ENCODE measurements at places on chromosomes 5 and 9.

GRCh38 chr5:60141119-60141518, 247.6 kb upstream of the PDE4D start:
- DNase-seq: no peak

- no peak for DNase-seq
Measured at GRCh38 chr9:131169563-131170240, 44.3 kb downstream of the NUP214 start.

DNA sequence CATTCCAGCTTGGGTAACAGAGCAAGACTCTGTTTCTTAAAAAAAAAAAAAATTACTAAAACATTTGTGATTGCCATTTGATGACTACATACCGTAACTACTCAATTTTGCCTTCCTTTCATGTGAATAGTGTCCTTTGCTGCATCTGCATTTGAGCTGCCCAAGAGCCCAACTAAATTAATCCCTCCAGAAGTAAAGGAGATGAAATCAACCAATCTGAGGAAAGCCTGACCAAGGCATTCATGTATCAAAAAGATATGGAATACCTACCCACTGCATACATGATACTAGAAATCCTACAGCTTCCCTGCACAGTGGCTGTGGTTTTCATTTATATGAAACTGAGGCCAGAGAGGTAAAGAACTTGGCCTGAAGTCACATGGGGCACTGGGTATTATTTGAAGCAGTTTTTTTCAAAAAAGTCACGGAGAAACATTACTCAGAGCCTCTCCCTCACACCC, 177.5 kb downstream of the AOPEP start:
- no peak for DNase-seq

DNA sequence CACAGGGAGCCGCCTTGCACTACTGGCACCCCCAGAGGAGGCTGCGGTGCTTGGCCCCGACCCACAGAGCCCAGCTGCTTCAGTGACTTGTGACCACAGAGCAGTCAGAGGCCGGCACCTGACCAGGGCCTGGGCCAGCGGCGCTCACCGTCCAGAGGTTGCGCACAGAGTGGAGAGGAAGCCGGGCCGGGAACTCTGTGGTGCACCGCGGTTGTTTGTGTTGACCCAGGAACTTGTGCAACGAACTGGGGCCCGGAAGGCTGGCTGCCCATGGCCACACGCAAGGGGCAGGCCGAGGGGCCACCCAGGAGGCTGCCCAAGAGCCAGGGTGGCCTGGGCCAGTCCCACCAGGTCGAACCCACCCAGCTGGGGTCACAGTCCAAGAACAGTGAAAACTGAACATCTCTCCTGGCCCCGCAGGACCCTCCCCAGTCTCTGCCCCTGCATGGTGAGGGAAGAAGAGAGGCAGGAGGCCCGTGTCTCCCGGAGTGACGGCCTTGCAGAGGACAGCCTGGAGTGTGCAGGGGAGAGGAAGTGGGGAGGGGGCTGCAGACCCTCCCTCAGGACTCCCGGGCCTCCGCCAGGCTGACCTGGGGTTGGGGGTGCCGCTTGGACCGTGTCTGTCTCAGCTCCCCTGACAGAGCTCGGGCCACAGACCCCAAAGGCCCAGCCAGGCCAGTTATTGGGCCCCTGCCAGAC, 42.8 kb upstream of the EGFL7 start:
- no peak for DNase-seq

- DNase-seq: no peak
Measured at GRCh38 chr5:180668835-180669596, 19.6 kb upstream of the FLT4 start.

DNA sequence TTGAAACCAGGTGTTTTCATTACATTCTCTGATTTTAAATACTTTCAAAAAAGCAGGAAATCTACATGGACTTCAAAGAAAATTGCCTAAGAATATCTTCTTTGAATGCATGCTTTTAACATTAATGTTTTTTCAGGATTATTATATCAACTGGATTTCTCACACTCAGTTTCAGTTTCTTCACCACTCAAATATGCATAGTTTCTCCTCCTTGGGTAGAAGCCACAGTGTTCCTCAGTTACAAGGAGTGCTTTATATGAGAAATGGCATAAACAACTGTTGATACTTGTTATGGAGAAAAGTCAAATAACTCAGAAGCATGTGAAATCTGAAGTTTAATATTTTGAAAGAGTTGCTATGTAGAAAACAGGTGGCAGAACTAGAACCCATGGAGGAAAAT, 196.9 kb downstream of the DMRTA1 start:
- DNase-seq: no peak

DNA sequence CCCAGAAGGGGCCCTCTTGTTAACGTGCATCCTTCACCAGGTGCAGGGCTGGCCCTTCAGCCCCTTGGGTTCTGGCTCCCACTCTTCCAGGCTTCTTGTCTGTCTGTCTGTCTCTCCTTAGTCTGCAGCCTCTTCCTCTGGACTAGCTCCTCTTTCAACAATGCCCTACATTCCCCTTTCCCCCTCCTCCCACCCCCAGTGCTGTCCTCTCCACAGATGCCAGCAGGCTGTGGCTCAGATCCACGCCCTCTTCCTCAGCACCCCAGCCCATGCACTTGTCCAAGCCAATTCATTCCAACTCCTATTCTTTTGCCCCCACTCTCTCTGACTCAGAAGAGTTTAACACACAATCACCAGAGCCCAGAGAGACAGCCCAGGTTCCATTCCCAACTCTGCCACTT, 45.2 kb upstream of the ALDH1B1 start:
- DNase-seq: no peak

DNA sequence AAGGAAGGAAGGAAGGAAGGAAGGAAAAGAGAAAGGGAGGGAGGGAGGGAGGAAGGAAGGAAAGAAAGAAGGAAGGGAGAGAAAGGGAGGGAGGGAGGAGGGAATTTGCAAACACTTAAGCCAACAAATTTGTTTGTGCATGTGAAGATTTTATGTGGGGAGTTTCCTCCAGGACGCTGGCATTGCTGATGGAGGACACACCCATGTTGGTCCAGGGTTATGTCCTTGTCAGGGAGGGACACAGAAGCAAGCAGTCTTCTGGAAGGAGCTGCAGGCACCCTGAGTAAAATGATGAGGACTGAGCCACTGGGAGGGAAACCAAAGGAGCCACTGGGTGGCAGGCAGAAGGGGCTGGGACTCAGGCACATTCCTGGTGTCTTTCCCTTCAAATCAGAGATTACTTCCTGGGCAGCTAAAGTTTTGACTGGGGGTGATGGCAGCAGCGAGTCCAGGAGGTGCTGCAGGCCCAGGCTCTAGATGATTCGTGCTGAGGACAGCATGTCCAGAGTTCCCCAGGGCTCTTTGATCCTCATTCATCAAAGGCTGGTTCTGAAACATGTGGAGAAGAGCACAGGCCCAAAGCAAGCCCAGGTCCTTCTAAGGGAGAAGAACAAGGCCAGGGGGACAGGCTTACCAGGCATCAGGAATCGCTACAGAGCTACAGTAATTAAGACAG, 109.2 kb downstream of the PAX5 start:
- no peak for DNase-seq

DNA sequence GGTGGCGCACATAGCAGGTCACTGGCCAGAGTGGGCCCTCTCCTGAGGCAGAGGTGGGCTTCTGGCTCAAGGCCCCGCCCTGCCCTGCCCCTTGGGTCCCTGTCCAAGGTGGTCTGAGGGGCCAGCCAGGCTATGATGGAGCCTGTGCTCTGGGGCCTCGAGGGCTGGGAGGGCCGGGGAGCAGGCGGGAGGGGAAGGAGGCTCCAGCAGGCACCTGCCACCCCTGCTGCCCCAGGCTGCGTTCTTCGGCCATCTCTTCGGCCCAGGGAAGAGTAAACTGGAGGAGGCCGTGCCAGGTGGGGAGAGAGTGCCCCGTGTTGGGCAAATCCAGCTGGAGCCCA, 14.6 kb downstream of the FIBCD1 start:
- no peak for DNase-seq

DNA sequence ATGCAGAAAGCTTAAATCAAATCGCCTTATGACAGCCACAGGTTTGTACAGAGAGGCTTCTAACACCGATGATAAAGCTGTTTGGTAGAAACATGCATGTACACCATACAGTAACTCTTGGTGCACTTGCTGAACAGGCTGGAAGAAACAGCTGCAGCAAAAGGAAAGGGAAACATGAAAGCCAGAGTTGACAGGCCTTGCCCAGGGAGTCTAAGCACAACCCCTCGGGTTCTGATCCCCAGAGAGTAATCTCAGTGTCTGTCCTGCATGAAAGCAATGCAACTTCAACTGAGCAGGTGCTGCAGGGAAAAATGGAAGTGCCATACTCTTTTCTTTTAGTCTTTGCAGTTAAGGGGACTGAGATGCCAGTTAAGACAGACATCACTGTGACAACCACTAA, 419.9 kb downstream of the BNC2 start:
- no peak for DNase-seq

- DNase-seq: no peak
Measured at GRCh38 chr9:113428062-113428615, 17.6 kb downstream of the C9orf43 start.

GRCh38 chr9:109458453-109459211, 39.5 kb downstream of the PTPN3 start:
- DNase-seq: no peak

DNA sequence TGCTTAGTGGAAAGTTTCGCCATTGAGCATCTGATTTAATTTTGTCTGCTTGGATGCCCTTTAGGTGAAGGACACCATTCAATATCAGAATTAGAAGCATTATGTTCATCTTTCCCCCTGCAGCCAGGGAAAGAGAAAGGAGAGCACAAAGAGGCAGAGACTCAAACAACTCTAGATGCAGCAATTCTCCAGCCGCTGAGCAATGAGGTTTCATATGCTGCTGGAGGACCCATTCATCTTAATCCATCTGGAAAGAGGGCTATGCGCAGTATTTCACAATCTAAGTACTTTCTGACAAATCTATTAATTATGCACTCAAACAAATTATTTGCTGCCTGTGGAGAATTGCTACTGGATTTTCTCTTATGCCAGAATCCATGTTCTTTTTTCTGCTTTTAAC, 527.0 kb upstream of the TUSC1 start:
- no peak for DNase-seq

DNA sequence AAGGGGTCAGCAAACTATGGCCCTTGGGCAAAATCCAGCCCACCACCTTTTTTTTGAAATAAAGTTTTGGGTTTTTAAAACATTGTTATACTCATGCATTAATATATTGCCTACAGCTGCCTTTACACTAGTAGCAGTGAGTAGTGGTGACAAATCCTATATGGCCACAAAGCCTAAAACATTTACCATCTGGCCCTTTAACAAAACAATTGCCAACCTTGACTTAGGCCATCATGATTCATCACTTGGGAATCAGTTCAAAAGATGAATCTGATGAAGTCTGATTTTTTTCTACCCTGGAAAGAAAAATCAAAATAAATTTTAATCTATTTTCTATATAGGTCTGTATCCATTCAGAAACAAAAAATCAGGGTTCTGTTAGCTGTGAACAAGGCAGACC, 484.9 kb downstream of the BNC2 start:
- no peak for DNase-seq
